ENCODE measurements at places on chromosomes 4 and X.

DNA sequence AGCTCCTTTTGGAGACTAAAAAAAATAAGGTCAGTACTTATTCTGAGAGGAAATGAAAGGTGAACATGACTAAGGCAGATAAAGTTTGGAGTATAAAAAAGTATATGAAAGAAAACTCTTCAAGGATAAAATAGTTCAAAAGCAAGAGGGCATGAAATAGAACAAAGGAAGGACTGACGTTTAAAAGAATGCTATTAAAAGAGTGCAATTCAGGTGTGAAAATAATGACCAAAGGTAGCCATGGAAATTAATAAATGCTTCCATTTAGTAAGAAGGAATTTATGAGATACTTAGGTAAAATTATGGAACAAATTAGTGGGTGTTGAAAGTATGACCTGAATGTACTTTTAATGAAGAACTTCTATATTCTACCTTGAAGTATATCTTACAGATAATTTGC is 128.2 kb upstream of the WDFY3 start:
- no peak for DNase-seq

DNA sequence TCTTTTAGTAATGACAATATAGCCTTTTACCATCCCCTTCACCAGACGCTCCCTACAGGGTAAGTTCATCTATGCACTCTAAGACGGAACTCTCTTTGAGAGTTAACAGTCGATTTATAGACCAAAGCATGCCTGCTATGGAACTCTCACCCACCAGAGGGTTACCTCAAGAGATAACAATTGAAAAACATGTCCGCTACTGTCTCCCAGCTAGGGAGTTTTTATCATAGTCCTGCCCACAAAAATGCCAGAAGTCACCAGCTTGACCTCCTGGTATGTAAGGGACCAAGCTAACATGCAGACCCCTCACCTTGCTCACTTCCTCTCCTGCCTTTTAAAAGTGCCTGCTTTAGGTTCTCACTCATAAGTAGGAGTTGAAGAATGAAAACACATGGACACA is 16.7 kb upstream of the YTHDC1 start:
- no peak for DNase-seq

- no peak for DNase-seq
These were observed 57.7 kb downstream of the IL13RA2 start for GRCh38 chrX:114959729-114960128.

- no peak for DNase-seq
These were observed 460.7 kb upstream of the SMIM31 start for GRCh38 chr4:164293203-164293602.

Data from stimulated activated CD8-positive, alpha-beta memory T cell treated with anti-CD3 and anti-CD28 coated beads, Interleukin-4, amount 100 ng/mL, for 1 hour (primary cell).